ENCODE measurements at places on chromosomes 3 and 15. TPM values are rescaled to one million over a fixed set of nuclear protein-coding genes. Genes with fewer than 3 reads are reported as not detected.

Gene TMEM207
- total RNA-seq = not detected

Gene HYAL3
- total RNA-seq = 3.9 TPM

DNA sequence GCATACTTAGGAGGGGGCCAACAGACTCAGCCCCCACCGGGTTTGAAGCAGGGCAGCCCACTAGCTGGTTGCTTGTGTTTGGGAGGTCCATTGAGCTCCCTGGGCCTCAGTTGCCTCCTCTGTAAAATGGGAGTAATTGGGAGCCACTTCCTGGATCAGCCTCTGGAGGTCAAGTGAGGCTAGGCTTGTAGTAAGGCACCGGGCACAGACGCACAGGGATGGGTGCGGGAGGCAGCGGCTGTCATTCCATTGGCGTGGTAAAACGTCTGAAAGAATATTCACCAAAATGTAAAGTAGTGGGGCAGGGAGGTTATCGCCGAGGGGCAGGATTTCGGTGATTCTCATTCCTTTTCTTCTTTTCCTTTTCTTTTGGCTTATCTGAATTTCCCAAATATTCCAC, 64.6 kb downstream of the TLE3 start:
- no peak for DNase-seq
- H3K4me1 ChIP-seq = no peaks in the 10 kb centered on the region
- no peak overlapping the region for H3K27ac ChIP-seq

GRCh38 chr3:171156401-171157010, 130.0 kb upstream of the SLC2A2 start:
- no peaks in the 10 kb centered on the region for H3K27me3 ChIP-seq
- H3K4me3 ChIP-seq = no peak overlapping the region
- H3K27ac ChIP-seq = no peak overlapping the region
- H3K36me3 ChIP-seq = no peaks in the 10 kb centered on the region
- no peak for DNase-seq

- no peaks in the 10 kb centered on the region for H3K36me3 ChIP-seq
- no peaks in the 10 kb centered on the region for H3K27me3 ChIP-seq
- no peak overlapping the region for H3K4me3 ChIP-seq
Measured at GRCh38 chr3:75242012-75242735, 422.0 kb upstream of the FRG2C start.

GRCh38 chr3:128079823-128080222, 27.6 kb downstream of the SEC61A1 start:
- H3K4me3 ChIP-seq = no peak overlapping the region
- no peak for DNase-seq
- H3K27ac ChIP-seq = no peak overlapping the region
- peaks cover 5% of the 10 kb centered on the region for H3K4me1 ChIP-seq
- H3K36me3 ChIP-seq = 0 out of 2 replicates have a peak, but pooled peaks cover 5% of the 10 kb centered on the region
- no peaks in the 10 kb centered on the region for H3K27me3 ChIP-seq

Gene INSYN1
- 2.6 TPM for total RNA-seq

Gene GPR27
- total RNA-seq = 0.15 TPM

Gene ROPN1B
- 0.26 TPM for total RNA-seq

GRCh38 chr3:62051506-62051905, 321.8 kb downstream of the FEZF2 start:
- DNase-seq = no peak
- no peaks in the 10 kb centered on the region for H3K36me3 ChIP-seq
- H3K27me3 ChIP-seq = no peaks in the 10 kb centered on the region
- H3K4me1 ChIP-seq = no peaks in the 10 kb centered on the region

Gene IL17RE
- 1.1 TPM for total RNA-seq

All from Panc1 (cell line).